GM12878 (cell line): ENCODE measurements at places on chromosomes 11 and 22. TPM values are rescaled to one million over a fixed set of nuclear protein-coding genes. Genes with fewer than 3 reads are reported as not detected.

ELFN2 gene
- total RNA-seq, result 0.03 and 0.05 TPM in 2 replicates

GRCh38 chr22:49904040-49904369, 14.2 kb downstream of the ALG12 start:
- no peaks in the 10 kb centered on the region for H3K27me3 ChIP-seq
- H3K27ac ChIP-seq, result no peak overlapping the region
- no peak for DNase-seq
- no peaks in the 10 kb centered on the region for H3K4me1 ChIP-seq
- no peaks in the 10 kb centered on the region; the same call in 1 of the 2 replicates for H3K36me3 ChIP-seq
- H3K4me3 ChIP-seq, result no peak overlapping the region

GRCh38 chr11:62241095-62241494, 944 bp upstream of the SCGB1D2 start:
- no peaks in the 10 kb centered on the region; the same call in none of the 2 replicates for H3K27me3 ChIP-seq
- H3K27ac ChIP-seq, result no peak overlapping the region
- no peaks in the 10 kb centered on the region for H3K4me1 ChIP-seq
- no peaks in the 10 kb centered on the region for H3K36me3 ChIP-seq
- DNase-seq, result no peak
- H3K4me3 ChIP-seq, result no peak overlapping the region

DNA sequence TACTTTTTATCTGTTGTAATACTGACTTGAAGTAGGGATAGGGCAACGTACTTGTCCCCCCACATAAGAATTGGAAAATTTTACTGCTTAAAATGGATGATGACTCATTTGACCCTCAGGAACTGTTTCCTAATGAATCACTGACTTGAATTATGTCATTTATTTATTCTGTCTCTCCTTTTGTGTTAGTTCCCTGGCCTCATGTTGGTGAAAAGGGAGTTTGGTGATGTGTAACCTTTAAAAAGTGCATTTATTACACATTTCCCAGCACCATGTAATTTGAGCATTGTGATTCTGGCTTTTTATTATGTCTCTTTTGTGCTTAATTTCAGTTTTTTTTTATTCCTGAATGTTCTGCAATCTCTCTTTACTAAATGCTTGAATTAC, 20.3 kb upstream of the PGM2L1 start:
- H3K27me3 ChIP-seq, result no peaks in the 10 kb centered on the region
- H3K4me1 ChIP-seq, result no peaks in the 10 kb centered on the region
- H3K4me3 ChIP-seq, result no peak overlapping the region
